ENCODE measurements at places on chromosomes 11 and 22.

DNA sequence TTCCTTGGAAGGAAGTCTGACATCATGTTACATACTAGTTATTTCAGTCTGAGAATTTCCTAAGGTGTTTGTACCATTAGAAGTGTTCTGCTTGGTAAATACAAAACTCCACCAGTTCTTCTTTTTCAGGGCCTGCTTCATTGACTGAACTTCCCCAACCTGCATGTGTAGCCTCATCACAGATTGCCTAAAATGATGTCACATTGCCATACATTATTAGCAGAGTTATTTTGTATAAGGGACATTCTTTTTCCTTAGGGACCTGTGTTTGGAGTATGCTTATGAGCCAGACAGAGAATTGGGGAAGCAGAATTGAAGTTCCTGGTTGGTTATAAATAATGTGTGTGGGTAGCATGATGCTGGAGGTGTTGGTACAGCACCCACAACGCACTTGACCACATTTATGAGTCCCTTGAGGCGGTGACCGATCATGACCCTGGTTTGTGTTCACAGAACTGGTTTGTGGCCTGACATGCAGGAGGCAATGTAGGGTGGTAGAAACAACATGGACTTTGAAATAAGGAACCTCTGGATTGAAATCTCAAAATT is 16.4 kb upstream of the MMP7 start:
- no peak for DNase-seq

GRCh38 chr11:132126973-132127899 is 756.8 kb downstream of the NTM start:
- peak; percentile 87 for DNase-seq

- DNase-seq, result no peak
Measured at GRCh38 chr11:81070948-81071347, 1630.1 kb upstream of the TENM4 start.

- no peak for DNase-seq
Measured at GRCh38 chr11:44941259-44942021, 9.2 kb downstream of the TP53I11 start.

- no peak for DNase-seq
Measured at GRCh38 chr11:129608711-129609110, 206.9 kb upstream of the TMEM45B start.

GRCh38 chr11:34192481-34193401 is 87.3 kb downstream of the NAT10 start:
- peak; percentile 83 for DNase-seq

DNA sequence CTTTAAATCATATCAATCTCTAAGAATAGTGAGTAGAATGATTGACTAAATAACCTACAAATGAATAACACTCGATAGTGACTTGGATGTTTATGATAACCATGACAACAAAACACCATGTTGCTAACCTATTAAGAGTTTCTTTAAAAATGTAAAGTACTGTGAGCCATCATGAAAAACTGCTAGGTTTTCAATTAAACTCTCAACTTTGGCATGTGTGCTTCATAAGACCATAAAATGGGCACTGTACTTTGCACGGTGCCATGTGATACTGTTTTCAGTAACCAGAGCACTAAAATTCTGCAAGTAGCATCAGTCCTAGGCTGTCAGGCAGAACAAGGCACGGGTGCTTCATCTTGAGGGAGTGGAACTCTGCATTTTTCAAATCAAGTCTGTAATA is 96.2 kb upstream of the TRIM77 start:
- no peak for DNase-seq

DNA sequence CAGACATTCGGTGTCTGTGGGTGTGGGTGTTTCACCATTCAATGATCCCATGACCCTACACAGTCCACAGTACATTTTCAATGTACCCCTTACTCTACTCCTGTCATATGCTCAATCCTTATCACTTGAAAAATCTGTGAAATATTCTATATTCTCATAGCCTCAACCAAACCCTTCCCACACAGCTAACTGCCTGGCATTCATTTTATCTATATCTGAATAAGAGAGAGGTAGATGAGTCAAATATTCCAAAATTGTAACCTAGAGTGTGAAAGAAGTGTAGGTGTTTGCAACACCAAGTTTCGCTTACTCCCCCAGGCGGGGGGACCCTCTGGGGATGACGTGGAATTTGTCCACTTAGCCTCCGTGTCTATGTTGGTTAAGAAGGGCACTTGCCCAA is 354.8 kb downstream of the ETS1 start:
- no peak for DNase-seq

- no peak for DNase-seq
Measured at GRCh38 chr22:30249049-30250038, 2.8 kb upstream of the LIF start.

DNA sequence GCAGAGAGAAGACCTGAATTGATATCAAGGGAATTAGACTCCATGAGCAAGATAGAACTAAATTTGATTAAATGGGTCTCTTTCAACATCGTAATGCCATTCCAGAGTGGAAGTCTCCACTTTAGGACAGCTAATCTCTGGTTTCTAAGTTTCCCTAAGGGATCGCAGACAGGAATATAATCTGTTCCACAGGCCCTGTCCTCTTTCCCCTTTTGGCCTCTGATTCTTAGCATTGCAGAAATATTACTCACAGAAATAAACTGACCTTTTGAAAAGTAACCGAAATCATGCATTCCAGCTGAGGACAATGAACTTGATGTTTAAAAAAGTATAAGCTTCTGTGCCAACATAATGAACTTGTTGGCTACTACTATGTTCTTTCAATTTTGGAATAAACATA is 227.8 kb downstream of the ETS1 start:
- DNase-seq, result no peak

DNA sequence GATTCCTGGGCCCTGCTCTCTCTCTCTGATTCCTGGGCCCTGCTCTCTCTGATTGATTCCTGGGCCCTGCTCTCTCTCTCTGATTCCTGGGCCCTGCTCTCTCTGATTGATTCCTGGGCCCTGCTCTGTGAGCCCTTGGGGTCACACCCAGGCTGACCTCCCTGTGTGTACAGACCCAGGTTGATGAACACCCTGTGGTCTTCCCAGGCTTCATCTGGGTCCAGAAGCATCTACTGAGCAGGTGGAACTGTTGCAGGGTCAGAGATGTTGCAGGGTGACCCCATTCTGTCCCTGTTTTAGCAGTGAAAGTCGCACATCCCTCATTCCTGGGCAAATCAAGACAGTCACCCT is 16.3 kb upstream of the GDPD5 start:
- no peak for DNase-seq
